ENCODE measurements at places on chromosomes 1 and 21. TPM values are rescaled to one million over a fixed set of nuclear protein-coding genes. Genes with fewer than 3 reads are reported as not detected.

HENMT1 gene
- 3.9 TPM for total RNA-seq

GPR61 gene
- total RNA-seq: not detected

RSPH1 gene
- 0.58 TPM for total RNA-seq

CD34 gene
- 103 TPM for total RNA-seq

IGSF9 gene
- total RNA-seq: 0.18 TPM

ILDR2 gene
- 6.7 TPM for total RNA-seq

ABCA4 gene
- total RNA-seq: 0.40 TPM

PIGR gene
- 0.49 TPM for total RNA-seq

LYPLAL1 gene
- total RNA-seq: 45.1 TPM

- DNase-seq: peak; percentile 72
Observed at GRCh38 chr1:91830242-91831131, 55.5 kb downstream of the TGFBR3 start.

DNA sequence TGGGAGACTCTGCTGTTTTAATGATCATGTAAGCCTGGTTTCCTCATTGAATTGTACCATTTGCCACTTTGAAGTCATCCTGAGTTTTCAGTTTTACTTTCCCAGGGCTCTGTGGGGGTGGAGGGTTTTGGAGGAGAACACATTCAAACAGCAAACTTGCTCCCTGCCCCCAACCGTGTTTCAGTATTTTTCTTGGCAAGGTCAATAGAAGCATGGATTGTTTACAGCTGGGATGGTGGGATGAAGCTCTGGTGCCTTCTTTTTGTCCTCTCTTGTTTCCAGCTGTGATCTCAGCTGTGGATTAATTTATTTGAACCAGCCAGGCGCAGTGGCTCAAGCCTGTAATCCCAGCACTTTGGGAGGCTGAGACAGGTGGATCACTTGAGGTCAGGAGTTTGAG is 54.3 kb upstream of the SERBP1 start:
- no peak for DNase-seq

DNA sequence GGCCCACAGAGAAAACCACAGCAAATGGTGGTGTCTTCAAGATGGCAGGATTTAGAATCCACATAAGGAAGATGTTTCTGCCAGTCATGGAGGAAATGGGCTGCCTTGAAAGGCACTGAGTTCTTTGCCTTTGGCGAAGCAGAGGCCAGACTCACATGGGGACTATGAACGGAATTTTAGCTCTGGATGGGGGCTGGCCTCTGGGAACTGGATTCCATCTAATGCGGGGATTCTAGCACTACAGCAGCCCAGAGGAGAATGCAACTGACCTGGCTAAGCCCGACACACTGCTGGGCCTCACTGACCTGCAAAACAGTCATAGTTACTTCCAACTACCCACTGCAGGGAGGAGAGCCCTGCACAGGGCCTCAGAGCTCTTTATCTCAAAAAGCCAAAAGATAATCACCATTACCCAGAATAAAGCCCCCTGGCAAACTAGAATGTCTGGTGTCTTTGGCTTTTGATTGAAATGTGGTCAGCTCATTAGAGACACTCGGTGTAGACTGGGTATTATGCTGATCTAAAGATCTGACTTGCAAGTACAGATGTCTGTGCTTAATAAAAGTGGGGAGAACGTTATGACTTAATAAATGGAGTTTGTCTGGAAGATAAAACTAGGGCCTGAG is 11.6 kb downstream of the HCRTR1 start:
- DNase-seq: no peak

DNA sequence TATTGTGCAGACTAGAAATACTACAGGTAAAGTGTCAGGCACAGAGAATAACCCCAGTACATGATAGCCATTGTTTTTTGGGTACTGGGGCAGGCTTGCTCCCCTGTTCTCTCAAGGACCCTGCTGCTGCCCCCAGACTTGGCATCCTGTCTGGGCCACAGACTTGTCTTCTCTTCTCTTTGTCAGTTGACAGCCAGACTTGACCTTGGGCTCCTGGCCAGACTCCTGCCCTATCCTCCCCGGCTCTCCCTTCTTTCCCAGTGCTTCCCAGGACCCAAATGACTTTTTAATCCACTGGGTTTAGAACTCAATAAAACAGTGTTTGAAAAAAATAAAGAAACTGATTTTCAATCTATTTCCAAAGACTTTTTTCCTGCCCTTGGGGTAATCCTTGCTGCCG is 43.2 kb downstream of the ZSCAN20 start:
- no peak for DNase-seq

GRCh38 chr1:26993237-26994019 is at the start of gene TRNP1:
Gene TRNP1 (plus strand): TSS chr1:26993692. CDS start chr1:26993787, 95 bp downstream.
- DNase-seq: peak; percentile 78

GRCh38 chr1:238606457-238606856 is 715.7 kb upstream of the ZP4 start:
- no peak for DNase-seq

GRCh38 chr1:51610637-51611036 is 6.3 kb upstream of the OSBPL9 start:
- no peak for DNase-seq

- DNase-seq: no peak
Observed at GRCh38 chr1:219422811-219423598, 189.9 kb downstream of the ZC3H11B start.

DNA sequence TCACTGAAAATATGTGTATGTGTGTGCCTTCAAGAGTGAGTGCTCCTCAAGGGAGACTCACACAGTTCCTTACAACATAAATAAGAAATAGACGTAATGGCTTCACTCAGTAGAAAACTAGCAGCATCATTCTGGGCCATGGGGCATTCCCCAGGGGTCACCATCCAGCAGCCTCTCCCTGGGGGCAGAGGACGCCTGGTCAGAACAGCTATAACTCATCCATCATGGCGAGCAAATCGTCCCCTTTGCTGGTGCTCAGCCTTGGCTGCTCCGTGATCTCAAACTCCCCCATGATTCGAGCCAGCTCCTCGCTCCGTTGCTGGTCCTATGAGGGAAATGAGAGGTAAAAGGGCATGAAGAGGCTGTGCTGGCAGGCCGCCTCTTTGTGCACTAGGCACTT is 20.2 kb upstream of the LSM10 start:
- no peak for DNase-seq

DNA sequence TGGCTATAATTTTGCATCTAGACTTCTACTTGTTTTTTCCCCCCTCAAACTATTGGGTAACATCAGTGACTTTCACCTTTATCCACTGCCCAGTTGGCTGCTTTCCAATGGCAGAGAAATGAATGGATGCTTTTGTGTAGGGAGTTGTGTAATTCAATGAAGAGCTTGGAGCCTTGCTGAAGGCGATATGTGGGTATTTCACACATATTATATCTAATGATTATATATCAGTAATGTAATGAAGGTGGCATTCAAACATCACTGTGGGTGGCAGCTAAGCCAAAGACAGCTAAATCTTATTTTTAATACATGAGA is 81.2 kb downstream of the TGFB2 start:
- DNase-seq: peak; percentile 73

GRCh38 chr1:205632669-205633169 is 908 bp upstream of the ELK4 start:
- no peak for DNase-seq

DNA sequence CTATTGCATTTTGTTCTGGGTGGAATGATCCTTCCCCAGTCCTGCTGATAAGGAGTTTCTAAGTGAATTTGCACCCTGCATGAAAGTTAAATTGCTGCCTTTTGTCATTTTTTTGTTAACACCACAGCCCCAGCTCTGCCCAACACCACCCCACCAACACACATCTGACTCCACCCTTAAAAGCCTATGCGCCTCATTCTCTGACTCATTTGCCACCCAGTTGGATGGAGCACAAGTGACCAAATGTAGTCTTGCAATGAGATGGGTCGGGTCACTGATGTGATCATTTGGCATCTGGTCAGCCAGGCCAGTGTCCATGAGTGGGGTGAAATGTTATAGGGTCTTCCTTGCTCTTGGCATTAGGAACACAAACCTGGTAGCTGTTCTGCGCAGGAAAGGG is 256.8 kb downstream of the KAZN start:
- no peak for DNase-seq

DNA sequence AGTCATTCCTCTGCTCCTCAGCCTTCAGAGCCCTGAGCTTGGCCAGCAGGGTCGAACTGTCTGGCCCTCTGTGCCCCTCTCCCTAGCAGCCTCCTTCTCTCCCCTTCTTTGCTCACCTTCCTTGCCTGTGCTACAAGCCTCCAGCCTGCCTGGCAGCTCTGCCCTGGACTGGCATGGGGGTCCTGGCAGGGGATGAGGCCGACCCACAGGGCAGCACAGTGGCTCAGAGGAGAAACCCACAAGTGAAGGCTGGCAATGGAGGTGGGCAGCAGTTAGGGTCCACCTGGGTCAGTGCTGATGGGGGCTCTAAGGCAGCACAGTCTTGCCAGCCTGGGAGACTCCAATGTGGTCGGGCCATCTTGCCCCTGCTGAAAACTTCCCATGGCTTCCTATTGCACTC is 274.2 kb downstream of the GRIK3 start:
- DNase-seq: no peak

- DNase-seq: no peak
Observed at GRCh38 chr1:168467452-168467851, 76.3 kb downstream of the XCL2 start.

DNA sequence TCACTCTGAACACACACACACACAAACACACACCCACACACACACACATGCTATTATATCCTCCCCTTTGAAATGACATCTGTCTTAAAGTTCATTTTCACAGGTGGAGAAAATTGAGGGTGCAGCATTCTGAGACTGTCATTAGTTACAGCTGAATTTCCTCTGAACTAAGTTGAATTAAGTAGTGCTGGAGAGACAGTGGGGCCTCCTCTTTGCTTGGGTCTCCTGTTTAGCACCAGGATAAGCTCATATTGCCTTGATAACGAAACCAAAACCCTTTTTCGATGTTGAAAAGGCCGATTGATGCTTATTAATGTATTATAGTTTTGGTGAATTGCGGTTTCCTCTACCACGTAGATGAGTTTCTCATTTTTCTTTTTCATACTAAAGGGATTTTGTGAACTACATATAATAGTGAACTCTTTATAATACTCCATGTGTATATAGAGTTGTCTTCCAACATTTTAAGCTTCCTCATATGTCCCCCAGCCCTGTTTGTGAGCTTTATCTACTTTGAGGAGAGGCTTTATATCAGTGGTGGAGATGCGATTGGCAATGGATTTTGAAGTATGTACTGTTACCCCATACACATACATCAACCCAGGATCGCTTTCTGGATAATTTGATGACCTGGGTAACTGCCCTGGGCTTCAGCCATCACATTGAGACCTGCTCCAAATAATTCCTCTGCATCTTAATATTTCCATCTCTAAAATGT is 17.4 kb downstream of the DYNLT5 start:
- no peak for DNase-seq

All from sciatic nerve (tissue), 2 donors.